Kidney epithelial cell (primary cell): ENCODE measurements at places on chromosomes 5 and 9. TPM values are rescaled to one million over a fixed set of nuclear protein-coding genes. Genes with fewer than 3 reads are reported as not detected.

Gene TMEM141
- 69.8 and 79.8 TPM in 2 replicates for total RNA-seq

Gene SEMA6A
- 6.3 and 9.2 TPM in 2 replicates for total RNA-seq

Gene TAF11L5
- not detected in 2 replicates for total RNA-seq

Gene IL5
- total RNA-seq = not detected in 2 replicates

Gene LCN1
- total RNA-seq = not detected in 2 replicates

Gene HRH2
- 1.1 and 2.7 TPM in 2 replicates for total RNA-seq

Gene PTCH1
- total RNA-seq = 2.8 and 7.3 TPM in 2 replicates

Gene MGAT1
- total RNA-seq = 88.5 and 95.4 TPM in 2 replicates

Gene CCNO
- 1.3 and 3.9 TPM in 2 replicates for total RNA-seq

Gene FBXL7
- total RNA-seq = 4.4 and 5.8 TPM in 2 replicates

Gene HIGD2A
- total RNA-seq = 139 and 161 TPM in 2 replicates

Gene FAM151B
- 1.0 and 3.8 TPM in 2 replicates for total RNA-seq

Gene PAPPA
- total RNA-seq = 15.4 and 15.5 TPM in 2 replicates

Gene OBP2B
- total RNA-seq = not detected in 2 replicates

Gene CHSY3
- total RNA-seq = 1.7 and 2.5 TPM in 2 replicates

Gene NTNG2
- 0.42 and 0.89 TPM in 2 replicates for total RNA-seq

Gene SPINK4
- not detected in 2 replicates for total RNA-seq

Gene PCDHGA5
- total RNA-seq = 0.58 and 1.5 TPM in 2 replicates

Gene BRD3
- total RNA-seq = 23.3 and 32.0 TPM in 2 replicates

Gene CNTNAP3B
- total RNA-seq = 4.9 and 6.3 TPM in 2 replicates

Gene ADGRD2
- total RNA-seq = not detected in 2 replicates

Gene THOC3
- 41.6 and 44.2 TPM in 2 replicates for total RNA-seq

Gene PCA3
- total RNA-seq = not detected in 2 replicates

Gene GABBR2
- 9.7 and 10.8 TPM in 2 replicates for total RNA-seq

Gene IL4
- total RNA-seq = not detected in 2 replicates

Gene FCN2
- total RNA-seq = not detected in 2 replicates

Gene TMEFF1
- total RNA-seq = 15.7 and 23.4 TPM in 2 replicates

Gene TTC1
- total RNA-seq = 62.7 and 65.4 TPM in 2 replicates

Gene C9orf153
- not detected in 2 replicates for total RNA-seq

Gene TLN1
- total RNA-seq = 245 and 268 TPM in 2 replicates

Gene GLRA1
- total RNA-seq = not detected in 2 replicates

Gene FOXD4
- 0.13 and 0.34 TPM in 2 replicates for total RNA-seq

Gene RHOBTB3
- total RNA-seq = 68.4 and 93.5 TPM in 2 replicates

Gene PCDHGA7
- 2.2 and 3.1 TPM in 2 replicates for total RNA-seq

Gene PJA2
- 66.2 and 69.9 TPM in 2 replicates for total RNA-seq

Gene BTNL3
- not detected in 2 replicates for total RNA-seq

Gene LCN15
- not detected in 2 replicates for total RNA-seq

Gene SOHLH1
- not detected in 2 replicates for total RNA-seq

Gene LCN9
- total RNA-seq = not detected in 2 replicates

Gene NCS1
- total RNA-seq = 69.2 and 72.8 TPM in 2 replicates

Gene BAAT
- not detected in 2 replicates for total RNA-seq

Gene ADAMTS2
- 1.8 and 2.3 TPM in 2 replicates for total RNA-seq

Gene SLCO6A1
- not detected in 2 replicates for total RNA-seq

Gene NUTM2G
- not detected in 2 replicates for total RNA-seq

Gene IFNA2
- not detected in 2 replicates for total RNA-seq

Gene EIF4E1B
- total RNA-seq = not detected in 2 replicates

Gene ZNF462
- total RNA-seq = 26.2 and 32.1 TPM in 2 replicates

Gene MEGF10
- total RNA-seq = 0.96 and 1.3 TPM in 2 replicates

Gene FOXI1
- not detected in 2 replicates for total RNA-seq

Gene EQTN
- not detected in 2 replicates for total RNA-seq

Gene ZNG1C
- 19.4 and 19.9 TPM in 2 replicates for total RNA-seq

Gene BHMT2
- 3.7 and 4.2 TPM in 2 replicates for total RNA-seq

Gene GABRP
- 0.14 and 0.50 TPM in 2 replicates for total RNA-seq
